ENCODE measurements at places on chromosomes 5 and 9.

GRCh38 chr5:61023131-61023530 lies 78.1 kb downstream of the NDUFAF2 start:
- no peak for DNase-seq

DNA sequence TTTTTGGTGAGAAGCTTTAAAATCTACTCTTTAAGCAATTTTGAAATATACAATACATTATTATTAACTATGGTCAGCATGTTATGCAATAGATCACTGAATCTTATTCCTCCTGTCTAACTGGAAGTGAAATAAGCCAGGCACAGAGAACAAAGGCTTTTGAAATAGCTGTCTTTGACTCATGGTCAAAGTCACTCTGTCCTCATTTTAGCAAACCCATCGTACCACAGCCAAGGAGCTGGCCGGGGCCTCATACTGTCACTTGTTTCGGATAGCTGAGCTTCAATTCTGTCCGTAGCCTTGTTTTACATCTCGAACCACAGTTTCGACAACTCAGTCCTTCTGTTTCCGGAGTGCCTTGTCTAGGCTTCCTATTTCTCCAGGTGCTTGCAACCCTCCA lies 19.2 kb downstream of the ADCY2 start:
- DNase-seq = no peak

- no peak for DNase-seq
Measured at GRCh38 chr5:28766565-28767158, 1728.3 kb upstream of the CDH9 start.

DNA sequence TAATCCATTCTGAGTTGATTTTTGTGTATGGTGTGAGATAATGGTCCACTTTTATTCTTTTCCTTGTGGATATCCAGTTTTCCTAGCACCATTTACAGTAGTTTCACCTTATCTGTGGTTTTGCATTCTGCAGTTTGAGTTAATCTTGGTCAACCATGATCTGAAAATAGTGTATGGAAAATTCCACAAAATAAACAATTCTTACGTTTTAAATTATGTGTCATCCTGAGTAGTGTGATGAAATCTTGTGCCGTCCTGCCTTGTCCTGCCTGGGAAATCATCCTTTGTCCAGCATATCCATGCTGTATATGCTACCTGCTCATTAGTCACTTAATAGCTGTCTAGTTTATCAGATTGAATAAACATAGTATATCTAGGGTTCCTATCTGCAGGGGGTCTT lies 42.1 kb downstream of the CDC42SE2 start:
- DNase-seq = no peak

DNA sequence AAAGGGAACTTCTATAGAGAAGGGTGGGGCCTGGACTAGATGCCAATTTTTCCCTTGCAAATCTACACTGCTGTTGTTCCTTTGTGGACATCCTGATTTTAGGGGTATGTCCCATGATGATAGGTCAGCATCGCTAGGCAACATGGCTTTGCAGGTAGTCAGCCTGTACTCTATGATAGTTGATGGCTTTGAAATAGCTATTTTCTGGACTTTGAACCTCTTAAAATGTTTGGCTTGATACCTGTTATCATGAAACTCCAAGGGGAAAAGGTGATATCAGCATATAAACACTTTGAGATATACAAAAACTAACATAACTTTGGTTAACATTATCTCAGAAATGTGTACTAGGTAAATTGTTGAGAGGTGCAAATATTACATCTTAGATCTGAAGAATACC lies 533.2 kb downstream of the CTNND2 start:
- DNase-seq = no peak

GRCh38 chr9:3664044-3664443 lies 138.2 kb upstream of the RFX3 start:
- DNase-seq = no peak

DNA sequence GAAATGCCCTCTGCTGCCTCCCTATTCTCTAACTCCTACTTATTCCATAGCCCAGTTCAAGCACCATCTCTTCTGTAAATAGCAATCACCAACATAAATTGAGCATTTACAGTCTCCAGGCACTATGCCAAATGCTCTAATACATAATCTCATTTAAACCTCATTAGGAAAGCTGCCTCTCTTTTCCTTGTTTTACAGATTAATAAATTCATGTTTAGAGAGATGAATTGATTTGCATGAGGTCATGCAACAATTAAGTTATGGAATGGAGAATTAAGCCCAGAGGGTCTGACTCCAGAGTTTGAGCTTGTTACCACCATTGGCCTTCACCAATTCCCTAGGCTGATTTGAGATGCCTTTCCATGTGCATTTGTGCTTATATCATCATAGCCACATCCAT lies 23.4 kb upstream of the RFX3 start:
- DNase-seq = no peak

GRCh38 chr9:113155911-113156588 lies 5.2 kb downstream of the SLC31A2 start:
- no peak for DNase-seq

GRCh38 chr5:126973193-126973592 lies 57.2 kb downstream of the MARCHF3 start:
- no peak for DNase-seq

DNA sequence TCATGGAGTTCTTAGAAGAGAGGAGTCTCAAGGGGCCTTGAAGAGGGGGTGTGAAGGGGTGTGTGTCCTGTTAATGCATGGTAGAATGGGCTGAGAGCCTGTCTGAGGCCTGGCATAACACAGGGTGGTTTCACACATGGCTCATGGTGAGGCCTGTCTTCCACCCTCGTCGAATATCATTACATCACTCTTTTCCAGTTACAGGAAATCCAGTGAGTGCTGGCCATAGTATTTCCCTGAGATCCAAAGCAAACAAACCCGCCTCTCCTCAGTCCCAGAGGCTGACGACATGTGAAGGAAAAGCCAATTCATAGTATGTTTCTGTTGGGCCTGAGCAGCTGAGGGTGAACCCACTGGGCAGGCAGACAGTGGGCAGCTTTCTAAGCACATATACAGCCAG lies 159.4 kb upstream of the NR3C1 start:
- DNase-seq = no peak

DNA sequence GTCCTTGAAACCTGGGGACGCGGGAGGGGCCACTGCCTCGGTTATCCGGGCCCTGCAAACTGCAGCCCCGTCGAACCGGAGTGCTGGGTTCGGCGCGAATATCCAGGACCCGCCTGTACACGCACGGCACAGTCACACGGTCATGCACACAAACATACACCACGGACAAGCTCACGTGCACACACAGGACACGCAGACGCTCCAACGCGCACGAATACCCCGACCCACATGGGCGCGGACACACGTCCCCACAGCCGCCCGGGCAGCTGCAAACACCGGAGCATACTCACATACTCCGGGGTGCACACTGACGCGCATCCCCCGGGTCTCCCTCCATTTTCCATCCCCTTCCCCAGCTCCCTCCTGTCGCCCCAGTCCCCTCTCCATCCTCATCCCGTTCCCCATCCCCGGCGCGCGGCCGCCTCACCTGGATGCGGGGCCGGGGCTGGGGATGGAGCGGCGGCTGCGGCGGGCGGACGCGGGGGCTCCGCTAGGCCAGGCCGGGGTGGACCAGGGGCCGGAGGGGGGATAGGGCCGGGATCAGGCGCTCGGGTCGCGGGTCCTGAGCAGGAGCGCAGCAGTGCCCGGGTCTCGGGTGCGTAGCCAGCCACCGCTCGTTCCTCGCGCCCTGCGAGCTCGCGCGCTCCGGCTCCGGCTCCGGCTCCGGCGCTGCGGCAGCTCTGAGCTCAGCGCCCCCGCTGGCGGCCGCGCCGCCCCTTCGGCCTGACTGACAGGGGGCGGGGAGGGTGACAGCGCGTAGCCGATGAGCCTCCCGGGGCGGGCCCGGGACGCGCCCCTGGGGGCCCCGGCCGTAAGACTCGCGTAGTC lies at the start of the genes EIF4E1B and SNCB:
Gene EIF4E1B (plus strand): TSS at position 823 of the 828 bp plus-strand sequence. CDS start 12,113 bp downstream, outside the sequence.
Gene SNCB (minus strand): TSS at position 682 of the 828 bp plus-strand sequence. CDS start 880 bp downstream, outside the sequence.
- no peak for DNase-seq

DNA sequence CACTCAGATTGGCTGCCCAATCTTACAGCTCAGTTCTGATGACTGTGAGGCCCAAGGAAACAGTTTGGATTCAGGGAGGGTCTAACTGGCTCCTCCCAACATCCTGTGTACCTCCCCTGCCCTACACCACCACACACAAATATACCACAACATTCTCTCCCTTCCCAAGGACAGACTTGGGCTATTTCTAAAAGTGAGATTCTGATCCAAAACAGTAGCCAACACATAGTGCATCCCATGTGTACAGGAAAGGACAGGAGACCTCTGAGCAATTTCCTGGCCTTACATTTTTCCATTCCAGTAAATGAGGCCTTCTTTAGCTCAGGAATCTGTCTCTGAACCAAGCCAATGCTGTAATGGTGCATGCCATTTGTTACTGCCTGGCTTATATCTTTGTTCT lies 20.8 kb downstream of the ZNF366 start:
- DNase-seq = no peak

DNA sequence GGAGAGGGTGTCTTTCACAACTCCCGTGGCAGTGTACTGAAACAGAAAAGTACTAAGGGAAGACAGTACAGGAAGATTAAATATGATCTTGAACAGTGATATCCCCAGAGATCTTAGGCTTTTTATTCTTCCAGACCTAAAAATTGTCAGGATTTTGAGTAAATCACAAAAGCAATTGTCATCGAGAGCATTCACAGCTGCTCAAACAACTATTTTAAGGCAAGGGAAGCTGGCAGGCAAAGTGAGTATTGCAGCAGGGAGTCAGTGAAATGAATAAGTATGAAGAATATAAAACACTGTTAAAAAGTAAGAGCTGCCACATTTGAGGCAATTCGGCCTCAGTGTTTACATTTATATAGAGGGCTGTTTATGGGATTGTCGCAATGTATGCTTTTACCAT lies 479.0 kb downstream of the CAAP1 start:
- DNase-seq = no peak

DNA sequence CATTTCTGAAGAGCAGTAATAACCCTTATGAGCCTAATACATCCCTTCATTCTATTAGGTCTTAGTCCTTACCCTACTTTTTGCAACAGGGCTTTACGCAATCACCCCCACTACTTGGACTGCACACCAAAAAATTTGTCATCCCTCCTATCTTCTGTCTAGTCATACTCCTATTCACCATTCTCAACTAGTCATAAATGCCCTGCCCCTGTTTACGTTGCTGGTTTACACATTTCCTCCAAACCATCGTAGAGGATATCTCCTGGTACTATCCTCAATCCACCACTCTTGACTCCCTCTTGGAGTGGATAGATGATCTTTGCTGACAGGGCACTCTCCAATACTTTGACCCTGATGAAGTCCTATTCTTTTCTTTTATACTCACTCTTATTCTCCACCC lies 98.2 kb upstream of the CCNG1 start:
- DNase-seq = no peak

DNA sequence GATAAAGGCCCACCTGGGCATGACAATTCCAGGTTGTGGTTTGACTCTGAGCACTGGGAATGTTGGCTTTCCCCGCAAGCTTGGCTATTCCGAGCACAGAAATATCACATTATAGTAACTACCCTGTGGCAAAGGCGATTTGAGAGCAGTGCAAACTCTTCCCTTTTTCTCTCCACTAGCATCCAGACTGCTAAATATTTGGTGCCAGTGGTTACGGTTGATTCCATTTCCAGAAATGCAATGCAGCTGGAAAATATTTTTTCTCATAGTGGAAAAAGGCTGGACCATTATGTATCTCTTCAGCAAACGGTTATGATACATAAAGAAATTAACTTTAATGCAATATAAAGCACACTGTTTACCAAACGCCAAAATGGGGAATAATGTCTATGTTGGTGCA lies 158.0 kb downstream of the ENC1 start:
- DNase-seq = no peak

GRCh38 chr5:99644822-99645221 lies 716.0 kb upstream of the CHD1 start:
- no peak for DNase-seq

DNA sequence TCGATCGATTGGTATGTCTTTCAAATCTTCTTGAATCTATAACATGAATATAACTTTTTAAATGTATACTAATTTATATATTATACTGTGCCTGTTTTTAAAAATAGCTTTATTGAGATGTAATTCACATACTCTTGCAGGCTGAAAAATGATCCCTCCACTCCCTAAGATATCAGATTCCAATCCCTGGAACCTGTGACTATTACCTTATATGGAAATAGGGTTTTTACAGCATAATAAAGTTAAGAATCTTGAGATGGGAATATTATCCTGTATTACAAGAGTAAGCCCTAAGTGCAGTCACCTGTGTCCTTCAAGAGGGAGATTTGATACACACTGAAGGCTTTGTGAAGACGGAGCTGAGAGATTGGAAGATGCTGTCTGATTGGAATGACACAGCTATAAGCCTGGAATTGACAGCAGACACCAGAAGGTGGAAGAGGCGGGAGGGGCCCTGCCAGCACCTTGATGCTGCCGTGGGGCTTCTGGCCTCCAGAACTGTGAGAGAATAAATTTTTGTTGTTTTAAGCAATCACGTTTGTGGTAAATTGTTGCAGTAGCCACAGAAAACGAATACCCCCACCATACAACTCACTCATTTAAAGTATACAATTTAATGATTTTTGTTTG lies 161.3 kb downstream of the RMI1 start:
- no peak for DNase-seq

DNA sequence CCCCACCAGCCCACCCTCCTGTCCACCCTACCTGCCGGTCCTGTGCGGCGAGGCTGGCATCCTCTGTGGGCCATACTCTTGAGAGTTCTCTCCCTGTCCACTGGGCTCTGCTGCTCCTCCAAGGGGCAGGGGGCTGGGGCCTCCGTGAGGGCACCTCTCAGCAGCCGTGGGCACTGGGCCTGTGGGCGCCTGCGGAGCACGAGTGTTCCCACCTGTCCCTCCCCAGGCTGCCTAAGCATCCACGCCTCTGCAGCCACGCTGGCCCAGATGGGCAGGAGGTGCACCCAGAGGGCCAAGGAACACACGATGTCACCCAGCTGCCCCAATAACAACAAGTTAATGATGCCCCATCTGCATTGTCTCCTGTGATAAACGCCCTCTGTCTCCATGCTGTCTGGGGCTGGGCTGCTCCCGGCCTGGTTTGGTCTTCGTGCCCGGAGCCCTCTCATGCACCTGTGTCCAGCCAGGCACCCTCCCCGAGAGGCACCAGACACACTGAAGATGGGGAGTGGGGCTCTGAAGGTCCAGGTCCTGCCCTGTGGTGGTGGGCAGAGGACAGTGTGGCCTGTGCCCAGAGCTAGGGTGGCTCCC lies 114.5 kb downstream of the RXRA start:
- no peak for DNase-seq

- DNase-seq = no peak
Measured at GRCh38 chr9:4657426-4658159, 4.5 kb upstream of the PLPP6 start.

- no peak for DNase-seq
Measured at GRCh38 chr5:72209147-72210115, 102.2 kb downstream of the MAP1B start.

- no peak for DNase-seq
Measured at GRCh38 chr9:128293091-128293490, 17.0 kb downstream of the SWI5 start.

DNA sequence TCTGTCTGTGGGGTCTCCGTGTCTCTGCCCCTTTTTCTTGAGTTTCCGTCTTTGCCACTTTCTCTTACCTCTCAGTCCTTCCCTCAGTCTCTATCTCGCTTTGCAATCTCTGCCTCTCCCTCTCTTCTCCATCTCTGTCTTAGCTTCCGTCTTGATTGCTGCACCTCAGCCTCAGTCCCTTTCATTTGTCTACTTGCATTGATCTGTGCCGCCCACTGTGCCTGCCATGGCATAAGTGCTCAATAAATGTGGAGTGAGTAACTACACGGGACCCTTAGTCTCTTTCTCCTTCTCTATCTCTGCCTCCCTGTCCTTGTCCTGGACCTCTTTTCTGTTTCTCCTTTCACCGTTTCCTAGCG lies 6.6 kb downstream of the PCDHGC5 start:
- DNase-seq = no peak
